ENCODE measurements at places on chromosomes 1 and 21.

DNA sequence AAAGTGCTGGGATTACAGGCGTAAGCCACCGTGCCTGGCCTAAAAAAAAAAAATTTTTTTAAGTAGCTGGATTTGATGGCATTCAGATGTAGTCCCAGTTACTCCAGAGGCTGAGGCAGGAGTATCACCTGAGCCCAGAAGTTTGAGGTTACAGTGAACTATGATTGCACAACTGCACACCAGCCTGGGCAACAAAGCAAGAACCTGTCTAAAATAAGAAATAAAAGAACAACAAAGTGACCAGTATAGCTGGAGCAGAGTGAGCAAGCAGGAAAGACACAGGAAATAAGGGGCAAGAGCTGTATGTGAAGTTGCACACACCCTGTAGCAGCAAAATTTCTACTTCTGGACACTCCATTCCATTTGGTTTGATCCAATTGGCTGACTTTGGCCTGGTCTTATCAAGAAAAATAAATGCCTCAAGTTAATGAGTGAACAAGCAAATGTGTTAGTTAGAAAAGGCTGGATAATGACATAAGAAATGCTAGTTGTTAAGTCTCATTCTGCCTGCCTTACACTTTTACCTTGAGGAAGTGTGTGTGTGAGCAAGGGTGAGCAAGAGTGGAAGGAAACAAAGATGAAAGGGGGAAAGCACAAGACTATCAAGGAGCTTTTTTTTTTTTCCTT lies 7.9 kb downstream of the ATP5IF1 start:
- no peak for DNase-seq

DNA sequence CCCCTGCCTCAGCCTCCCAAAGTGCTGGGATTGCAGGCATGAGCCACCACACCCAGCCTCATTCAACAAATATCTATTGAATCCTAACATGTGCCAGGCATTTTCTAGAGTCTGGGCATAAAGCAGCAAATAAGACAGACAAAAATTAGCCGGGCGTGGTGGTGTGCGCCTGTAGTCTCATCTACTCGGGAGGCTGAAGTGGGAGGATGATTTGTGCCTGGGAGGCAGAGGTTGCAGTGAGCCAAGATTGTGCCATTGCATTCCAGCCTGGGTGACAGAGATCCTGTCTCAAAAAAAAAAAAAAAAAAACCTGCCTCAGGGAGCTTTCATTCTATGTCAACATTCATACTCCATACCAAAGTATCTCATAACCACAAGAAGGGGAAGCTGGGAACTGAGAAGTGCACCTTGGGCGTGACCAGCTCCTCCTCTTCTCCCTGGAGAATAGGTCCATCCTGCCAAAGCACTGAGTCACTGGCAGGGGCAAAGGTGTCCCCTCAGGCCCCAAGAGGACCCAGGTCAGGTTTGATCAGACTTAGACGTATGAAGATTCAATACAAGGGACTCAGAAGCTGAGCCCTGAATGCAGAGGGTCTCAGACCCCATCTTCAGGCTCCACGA lies 36.8 kb upstream of the PPP1R15B start:
- no peak for DNase-seq

GRCh38 chr21:33755354-33755753 lies 113.1 kb downstream of the ITSN1 start:
- DNase-seq = no peak

DNA sequence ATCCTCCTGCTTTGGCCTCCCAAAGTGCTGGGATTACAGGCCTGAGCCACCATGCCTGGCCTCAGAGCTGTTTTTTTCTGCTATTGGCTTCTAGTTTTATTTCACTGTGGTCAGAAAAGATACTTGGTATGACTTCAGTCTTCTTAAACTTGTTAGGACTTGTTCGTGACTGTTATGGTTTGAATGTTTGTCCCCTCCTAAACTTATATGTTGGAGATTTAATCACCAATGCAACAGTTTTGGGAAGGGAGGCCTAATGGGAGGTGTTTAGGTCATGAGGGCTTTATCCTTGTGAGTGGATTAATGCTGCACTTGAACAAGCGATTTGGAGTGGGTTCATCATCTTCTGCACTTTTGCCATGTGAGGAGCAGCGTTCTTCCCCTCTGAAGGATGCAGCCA lies 24.5 kb upstream of the SOD1 start:
- DNase-seq = no peak

GRCh38 chr1:230361941-230362340 lies 64.2 kb downstream of the PGBD5 start:
- no peak for DNase-seq

DNA sequence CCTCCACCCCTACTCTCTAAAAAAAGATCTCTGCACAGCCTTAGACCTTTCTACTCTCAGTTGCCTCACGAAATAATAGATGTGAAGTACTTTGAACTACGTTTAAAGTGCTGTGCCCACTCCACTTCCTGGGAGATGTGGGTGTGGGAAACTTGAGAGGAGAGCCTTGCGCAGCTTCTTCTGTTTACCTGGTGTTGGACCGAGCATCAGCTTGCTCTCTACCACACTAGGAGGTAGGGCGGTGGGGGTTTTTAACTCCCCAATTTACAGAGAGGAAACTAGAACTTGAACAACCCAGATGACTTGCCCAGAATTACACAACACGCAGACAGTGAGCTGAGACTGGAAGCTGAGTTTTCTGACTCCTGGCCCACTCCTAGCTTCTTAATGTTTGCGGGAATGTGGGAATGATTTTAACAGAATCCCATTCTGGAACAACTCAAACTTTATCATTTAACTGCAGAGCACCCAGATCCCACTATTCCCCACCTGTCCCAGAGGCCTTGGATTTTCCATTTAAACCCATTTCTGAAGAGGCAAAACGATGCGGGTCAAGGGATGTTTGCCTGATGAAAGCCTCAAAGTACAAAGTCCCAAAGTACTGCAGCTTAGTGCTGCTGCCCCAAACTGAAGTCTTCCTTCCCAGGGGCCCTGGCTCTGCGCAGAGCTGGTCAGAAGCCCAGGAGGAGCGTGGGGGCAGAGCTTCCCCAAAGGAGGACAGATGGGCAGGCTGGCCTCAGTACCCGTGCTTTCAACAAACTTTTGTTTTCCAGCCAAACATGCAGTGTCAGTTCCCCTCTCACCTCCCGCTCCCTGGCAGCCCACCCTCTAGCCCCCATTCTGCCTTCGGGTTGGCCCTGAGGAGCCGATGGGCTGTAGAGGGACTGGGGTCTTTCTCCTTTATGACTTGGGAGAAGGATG lies 19.0 kb downstream of the BTG2 start:
- DNase-seq = no peak

- DNase-seq = no peak
Observed at GRCh38 chr21:35206141-35207125, 157.3 kb upstream of the RUNX1 start.

- no peak for DNase-seq
Observed at GRCh38 chr1:93874025-93874651, 4.9 kb downstream of the DNTTIP2 start.

DNA sequence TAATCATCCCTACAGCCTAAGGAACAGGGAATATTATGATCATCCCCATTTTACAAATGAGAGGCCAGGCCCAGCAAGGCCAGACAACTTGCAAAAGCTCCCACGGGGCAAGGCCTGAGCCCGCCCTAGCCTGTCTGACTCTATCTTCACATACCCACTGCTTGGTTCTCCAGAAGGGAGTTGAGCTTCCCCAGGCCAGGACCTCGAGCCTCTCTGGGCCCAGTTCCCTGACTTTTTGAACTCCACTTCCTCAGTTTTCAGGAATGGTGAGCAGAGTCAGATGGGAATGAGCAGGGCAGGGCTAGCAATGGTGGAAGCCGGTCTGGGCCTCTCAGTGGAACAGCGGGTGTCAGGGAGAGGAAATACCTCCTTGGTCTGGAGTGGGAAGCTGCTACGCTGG lies 39.3 kb downstream of the CACNA1S start:
- DNase-seq = no peak

GRCh38 chr1:161676441-161676840 lies 13.5 kb downstream of the FCGR2B start:
- no peak for DNase-seq

DNA sequence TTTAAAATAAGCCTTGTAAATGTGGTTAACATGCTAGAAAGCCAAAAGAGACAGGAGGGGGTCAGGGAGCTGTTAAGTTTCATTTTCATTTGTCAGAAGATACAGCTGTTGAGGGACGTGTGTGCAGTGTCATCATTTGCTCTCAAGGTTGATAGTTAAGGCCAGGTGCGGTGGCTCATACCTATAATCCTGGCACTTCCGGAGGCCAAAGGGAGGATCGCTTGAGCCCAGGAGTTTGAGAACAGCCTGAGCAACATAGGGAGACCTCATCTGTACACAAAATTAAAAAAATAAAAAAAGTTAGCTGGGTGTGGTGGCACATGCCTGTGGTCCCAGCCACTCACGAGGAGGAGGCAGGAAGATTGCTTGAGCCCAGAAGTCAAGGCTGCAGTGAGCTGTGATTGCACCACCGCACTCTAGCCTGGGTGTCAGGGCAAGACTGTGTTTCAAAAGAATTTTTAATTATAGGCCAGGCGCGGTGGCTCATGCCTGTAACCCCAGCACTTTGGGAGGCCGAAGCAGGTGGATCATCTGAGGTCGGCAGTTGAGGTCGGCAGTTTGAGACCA lies 22.7 kb downstream of the ZBTB8OS start:
- no peak for DNase-seq

DNA sequence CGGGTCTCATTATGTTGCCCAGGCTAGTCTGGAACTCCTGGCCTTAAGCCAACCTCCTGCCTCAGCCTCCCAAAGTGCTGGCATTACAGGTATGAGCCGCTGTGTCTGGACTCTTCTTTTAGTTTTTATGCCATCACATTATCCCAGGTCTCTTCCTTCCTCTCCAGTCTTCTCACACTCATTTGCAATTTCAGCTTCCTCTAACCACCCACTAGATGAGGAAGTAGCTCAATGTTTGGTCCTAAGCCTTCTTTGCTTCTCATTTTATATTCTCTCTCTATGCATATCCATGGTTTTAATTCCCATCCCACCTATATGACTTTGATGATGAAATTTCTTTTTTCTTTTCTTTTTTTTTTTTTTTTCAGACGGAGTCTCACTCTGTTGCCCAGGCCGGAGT lies 3.1 kb upstream of the ZBTB8A start:
- no peak for DNase-seq

DNA sequence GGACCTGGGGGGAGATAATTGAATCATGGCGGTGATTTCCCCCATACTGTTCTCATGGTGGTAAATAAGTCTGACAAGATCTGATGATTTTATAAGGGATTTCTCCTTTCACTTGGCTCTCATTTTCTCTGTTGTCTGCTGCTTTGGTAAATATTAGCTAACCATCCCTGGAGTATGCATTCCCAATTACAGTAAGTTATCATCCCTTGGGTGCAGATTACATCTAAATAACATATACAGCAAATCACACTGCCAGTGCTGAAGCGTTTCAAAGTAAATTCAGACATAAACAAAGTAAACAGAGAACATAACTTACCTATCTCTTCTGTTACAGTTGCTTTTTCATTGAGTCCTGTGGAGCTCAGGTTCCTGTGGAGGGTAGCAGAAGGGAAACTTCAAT lies 38.6 kb upstream of the IGSF3 start:
- DNase-seq = no peak
